Left lung (tissue), 14 donors: ENCODE measurements at places on chromosomes 7 and 10. TPM values are rescaled to one million over a fixed set of nuclear protein-coding genes. Genes with fewer than 3 reads are reported as not detected.

SIRT1 gene
- polyA plus RNA-seq, result 32.6 TPM

SFTPA1 gene
- polyA plus RNA-seq, result 119 TPM

GNGT1 gene
- polyA plus RNA-seq, result not detected

CPA4 gene
- 0.63 TPM for polyA plus RNA-seq

CPEB3 gene
- polyA plus RNA-seq, result 2.9 TPM

ANKRD2 gene
- polyA plus RNA-seq, result 0.18 TPM

CCDC186 gene
- 46.6 TPM for polyA plus RNA-seq

SCRN1 gene
- 34.0 TPM for polyA plus RNA-seq
